ENCODE measurements at places on chromosomes 16 and 17.

- DNase-seq: no peak
These were observed 97.0 kb downstream of the WWOX start for GRCh38 chr16:78196502-78196901.

DNA sequence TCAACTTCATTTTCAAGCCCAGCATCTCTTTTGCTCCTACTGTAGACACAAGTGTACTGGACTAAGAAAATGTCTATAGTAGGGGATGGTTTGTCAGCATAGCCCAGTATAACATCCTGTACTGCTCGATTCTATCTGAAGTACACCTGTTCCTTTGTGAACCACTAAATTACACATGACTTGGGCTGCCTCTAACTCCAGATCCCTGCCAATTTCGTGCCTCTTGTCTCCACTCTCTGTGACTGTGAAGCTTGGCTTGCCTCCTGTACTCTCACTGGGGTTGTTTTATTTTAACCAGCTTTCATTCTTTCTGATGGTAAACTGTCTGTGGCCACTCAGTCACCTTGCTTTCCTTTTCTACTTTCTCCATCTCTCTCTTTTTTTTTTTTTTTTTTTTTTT, 24.5 kb downstream of the GFOD2 start:
- no peak for DNase-seq

GRCh38 chr17:4582691-4583090, 1.6 kb upstream of the SMTNL2 start:
- no peak for DNase-seq

- DNase-seq: no peak
These were observed 96.8 kb downstream of the PGS1 start for GRCh38 chr17:78475211-78475610.

DNA sequence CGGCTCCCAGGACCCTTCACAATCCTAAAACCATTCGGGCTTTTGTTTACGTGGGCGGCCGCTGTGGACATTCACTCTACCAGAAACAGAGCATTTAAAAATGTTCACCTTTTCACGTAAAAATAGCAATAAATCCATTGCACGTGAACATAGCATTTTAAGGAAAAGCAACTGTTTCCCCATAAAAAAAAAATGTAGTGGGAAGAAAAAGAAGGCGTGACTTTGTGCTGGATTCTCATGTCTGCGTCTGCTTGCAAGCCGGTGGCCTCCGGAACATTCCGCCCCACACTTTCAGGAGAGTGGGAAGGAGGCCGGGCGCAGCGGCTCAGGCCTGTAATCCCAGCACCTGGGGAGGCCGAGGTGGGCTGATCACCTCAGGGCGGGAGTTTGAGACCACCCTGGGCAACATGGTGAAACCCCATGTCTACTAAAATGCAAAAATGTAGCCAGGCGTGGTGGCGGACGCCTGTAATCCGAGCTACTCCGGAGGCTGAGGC, 13.4 kb upstream of the GNG13 start:
- DNase-seq: no peak

DNA sequence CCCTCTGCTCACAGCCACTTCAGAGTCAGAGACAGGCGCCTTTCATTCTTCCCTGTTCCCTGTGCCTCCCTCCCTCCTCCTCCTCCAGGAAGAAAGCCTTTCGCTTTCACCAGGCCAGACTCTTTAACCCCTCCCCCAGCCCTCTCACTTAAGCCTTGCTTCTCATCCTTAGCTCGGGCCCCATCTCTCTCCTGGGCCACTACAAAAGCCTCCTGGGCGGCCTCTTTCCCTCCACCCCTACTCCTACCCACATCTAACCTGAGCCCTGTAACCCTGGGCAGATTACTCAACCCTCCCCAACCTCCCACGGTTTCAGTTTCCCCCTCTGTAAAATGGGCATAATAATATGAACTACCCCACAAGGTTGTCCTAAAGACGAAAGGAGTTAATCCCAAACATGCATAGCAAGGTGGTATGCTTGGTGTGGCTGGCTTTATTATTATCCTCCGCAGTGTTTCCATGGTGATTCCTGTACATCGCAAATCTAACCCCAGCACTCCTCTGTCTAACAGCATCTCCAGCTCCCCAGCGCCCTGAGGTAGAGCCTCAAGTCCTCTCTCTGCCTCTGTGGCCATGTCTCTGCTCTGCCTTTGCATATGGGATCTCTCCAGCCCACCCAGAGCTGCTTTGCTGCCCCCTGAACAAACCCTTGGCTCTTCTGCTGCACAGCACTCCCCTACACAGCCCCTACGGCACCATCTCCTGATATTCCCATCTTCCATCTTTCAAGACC, 17.7 kb downstream of the PIMREG start:
- DNase-seq: no peak

GRCh38 chr16:16797239-16797638, 418.3 kb downstream of the NPIPA7 start:
- no peak for DNase-seq

Measured in skeletal muscle cell (primary cell).